Stimulated activated naive CD4-positive, alpha-beta T cell treated with Interleukin-2 at 50 U/mL for 16 hours (primary cell): ENCODE measurements at places on chromosomes 13 and 19.
A peak's percentile ranks its signal among the peaks of the same experiment; 100 is the strongest.

DNA sequence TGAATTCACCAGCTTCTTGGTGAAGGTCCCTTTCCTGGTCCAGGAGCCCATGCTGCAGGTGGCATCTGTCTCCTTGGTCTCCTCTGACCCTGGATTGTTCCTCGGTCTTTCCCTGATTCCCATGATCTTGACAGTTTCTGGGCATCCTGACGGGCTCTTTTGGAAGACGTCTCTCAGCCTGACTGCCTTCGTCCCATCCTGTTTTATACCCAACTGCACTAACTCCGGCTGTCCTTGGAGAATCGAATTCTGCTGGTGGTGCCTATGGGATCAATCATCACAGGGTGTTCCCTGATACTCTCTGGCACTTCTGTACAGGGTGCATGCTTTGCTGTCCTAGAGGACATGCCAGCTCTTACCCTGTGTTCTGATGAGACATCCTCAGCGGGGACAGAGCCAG, 19.1 kb downstream of the CERS1 start:
- DNase-seq, result no peak

- peak; percentile 98 for DNase-seq
Observed at GRCh38 chr19:50804420-50805272, 14.4 kb downstream of the ACP4 start.

GRCh38 chr13:26602783-26603182, 45.3 kb downstream of the WASF3 start:
- no peak for DNase-seq

DNA sequence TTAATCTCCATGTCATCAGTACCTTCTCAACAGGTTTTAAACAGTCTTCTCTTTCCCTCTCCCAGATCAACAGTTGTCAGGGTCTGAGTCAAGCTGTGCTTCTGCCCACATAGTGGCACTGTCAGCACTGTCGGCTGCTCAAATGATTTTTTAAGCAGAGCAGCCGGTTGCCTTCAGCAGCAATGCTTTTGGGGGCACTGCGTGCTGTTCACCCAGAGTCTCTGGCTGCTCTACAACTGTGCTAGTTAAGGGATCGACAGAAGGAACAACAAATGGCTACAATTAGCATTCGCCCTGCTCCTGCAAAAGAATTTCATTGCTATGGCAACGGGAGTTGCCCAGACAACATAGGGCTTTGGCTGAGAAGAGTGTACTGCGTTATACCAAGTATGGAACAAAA, 412.9 kb downstream of the DIAPH3 start:
- DNase-seq, result no peak

DNA sequence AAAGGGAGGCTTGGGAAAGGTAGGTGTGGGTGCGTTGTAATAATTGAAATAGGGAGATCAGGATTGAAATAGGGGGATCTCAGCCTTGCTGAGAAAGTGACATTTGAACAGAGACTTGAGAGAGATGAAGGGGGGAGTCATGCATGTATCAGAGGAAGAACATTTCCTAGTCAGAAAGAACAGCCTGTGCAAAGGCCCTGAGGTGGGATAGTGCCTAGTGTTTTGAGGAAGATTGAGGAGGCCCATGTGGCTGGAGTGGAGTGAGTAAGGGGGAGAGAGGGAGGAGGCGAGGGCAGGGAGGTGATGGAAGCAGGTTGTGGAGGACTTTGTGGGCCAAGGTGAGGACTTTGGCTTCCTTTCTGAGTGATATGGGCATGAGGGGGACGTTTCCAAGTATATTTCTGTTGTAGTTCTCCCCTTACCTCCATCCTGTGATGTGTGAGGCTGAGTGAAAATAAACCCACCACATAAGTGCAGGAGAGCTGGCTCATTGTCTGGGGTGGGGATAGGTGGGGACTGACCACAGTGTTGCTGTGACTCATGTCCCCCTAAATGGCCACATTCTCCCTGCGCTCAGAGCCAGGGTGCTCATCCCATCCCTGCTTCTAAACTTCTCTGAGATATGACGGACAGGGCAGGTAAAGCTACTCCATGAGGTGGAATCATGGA, 17.8 kb downstream of the ACTL9 start:
- no peak for DNase-seq

DNA sequence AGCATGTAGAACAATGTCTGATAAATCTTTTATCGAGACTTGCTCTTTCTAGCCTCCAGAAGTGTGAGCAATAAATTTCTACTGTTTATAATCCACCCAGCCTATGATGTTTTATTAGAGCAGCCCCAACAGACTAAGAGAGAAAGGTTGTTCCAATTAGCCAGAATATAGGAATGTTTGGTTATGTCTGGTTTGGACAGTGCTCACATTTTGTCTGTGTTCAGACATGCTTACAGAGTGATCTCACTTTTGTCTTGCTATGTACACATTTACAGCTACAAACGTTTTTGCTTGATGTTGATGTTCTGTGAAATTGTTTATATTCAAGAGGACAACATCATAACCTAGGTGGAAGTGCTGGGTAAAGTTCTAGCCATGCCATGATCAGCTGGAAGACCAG, 18.0 kb upstream of the EVI5L start:
- no peak for DNase-seq

DNA sequence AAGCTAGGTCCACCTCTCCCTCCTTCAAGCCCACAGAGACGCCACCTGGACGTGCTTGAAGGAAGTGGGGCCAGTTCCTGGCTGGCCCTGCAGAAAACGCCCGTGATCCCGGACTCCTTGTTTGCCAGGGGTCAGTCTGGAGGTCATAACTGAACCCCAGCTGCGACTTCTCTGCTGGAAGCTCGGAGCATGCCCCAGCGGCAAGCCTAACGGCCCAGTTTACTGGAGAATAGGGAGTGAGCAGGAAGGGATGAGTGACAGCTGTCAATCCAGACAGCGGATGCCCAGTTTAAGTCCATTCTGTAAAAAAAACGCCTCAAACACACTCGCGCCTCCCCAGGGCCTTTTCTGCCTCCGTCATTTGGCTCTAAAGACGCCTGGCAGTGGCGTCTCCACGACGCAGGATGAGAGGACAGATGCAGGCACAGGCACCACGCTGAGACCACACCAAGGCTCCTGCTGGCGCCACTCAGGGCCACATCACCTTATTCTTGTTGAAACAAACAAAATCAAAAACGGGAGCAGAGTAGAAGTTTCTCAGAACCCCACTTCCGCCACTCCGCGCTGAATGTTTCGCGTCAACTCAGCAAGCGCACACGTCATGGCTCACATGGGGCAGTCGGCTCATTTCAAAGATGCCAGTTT, 57.6 kb downstream of the RASA3 start:
- no peak for DNase-seq

DNA sequence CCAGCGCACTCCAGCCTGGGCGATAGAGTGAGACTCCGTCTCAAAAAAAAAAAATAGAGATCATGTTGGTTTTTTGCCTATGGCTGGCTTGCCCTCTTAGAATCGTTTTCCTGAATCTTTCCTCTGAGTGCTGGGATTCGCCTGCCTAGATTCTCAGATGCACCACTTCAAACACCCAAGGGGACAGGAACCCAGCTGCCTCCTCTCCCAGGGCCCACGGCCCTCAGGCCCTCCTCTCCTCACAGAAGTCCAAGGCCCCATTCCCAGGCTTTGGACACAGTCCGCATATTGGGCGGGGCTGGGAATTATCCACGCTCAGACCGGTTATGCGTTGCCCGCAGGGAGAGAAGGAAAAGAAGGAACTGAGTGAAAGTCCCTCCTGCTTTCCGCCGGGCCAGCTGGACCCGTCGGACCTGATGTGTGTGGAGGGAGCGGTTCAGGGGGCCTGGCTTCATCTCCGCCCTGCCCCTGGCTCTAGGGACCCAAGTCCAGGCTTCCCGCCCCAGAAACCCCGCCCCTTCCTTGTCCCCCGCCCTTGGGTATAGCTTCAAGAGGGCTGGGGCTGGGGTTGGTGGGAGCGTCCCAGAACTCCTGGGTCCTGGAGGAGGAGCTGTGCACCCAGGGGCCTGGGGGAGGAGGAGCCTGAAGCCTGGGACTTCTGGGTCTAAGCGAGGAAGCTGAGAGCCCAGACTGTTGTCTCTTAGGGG, 5.8 kb downstream of the PPFIA3 start:
- no peak for DNase-seq

DNA sequence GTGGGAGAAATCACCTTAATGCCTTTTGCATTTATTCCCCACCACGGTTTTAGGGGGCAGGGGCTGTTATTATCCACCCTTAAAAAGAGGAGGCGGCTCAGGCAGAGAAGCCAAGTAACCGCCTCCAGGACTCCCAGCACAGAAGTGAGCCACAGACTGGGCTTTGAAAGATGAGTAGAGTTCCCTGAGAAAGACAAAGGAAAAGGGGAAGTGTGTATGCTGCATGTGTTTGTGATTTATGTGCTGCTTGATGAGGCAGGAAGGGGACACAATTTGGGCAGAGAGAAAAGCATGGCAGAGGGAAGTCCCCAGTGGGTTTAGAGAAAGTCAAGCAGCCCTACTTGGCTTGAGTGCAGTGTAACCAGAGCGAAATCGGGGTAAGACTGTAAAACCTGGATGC, 85.0 kb downstream of the DOCK9 start:
- DNase-seq, result no peak

GRCh38 chr13:51874651-51875050, 12.9 kb downstream of the CCDC70 start:
- DNase-seq, result no peak

DNA sequence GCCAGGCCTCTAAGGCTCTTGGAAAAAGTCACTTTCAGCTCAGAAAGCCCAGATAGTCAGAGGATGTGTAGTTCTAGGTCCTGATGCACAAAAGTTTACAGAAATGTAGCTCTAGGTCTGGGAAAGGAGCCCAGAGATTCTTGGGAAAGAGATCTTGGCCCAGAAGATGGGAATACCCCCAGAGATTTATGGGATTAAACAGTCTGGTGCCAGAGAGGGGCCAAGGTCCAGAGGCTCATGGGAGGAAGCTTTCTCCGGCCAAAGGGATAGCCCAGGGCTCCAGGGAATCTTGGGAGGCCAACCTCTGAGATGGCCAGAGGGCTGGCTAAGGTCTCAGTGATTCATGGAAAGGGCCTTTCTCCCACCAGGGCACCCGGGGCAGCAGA, 15.2 kb downstream of the BCAT2 start:
- no peak for DNase-seq

DNA sequence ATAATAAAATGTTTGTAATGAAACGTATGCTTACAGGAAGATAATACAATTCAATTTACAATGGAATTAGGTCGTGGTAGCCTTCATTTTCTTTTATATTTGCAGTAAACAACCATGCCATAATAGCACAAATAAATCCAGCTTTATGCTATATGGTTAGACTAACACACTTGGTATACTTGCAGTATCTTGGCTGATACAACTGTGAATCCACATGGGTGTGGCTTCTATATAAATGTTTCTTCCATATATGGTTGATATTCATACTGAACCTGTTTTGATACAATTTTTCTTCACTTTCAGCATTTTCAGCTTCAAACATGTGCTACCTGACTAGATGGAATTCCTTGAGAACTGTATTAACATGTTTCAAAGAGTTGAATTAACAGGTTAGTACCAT, 20.4 kb upstream of the SPRY2 start:
- no peak for DNase-seq

GRCh38 chr19:55617426-55617825, 6.9 kb downstream of the ZNF784 start:
- no peak for DNase-seq

DNA sequence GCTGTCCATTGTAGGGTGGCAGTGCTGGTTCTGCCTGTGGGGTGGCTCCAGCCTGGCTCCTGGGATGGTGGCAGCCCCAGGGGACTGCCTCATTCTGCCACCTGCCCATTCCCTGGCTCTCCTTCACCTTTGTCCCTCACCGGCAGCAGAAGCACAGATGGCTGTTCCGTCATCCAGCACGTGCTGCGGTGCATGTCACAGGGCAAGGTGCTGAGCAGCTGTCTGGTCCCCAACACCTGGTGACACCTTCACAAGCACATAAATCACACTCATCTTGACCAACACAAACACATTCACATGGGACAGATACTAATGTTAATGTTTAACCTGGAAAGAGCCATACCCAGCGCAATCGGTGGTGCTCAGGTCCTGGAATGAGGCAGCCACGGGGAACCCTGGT, 126.8 kb downstream of the UQCRFS1 start:
- no peak for DNase-seq

- DNase-seq, result no peak
Observed at GRCh38 chr13:23231241-23231640, 50.5 kb downstream of the SGCG start.

DNA sequence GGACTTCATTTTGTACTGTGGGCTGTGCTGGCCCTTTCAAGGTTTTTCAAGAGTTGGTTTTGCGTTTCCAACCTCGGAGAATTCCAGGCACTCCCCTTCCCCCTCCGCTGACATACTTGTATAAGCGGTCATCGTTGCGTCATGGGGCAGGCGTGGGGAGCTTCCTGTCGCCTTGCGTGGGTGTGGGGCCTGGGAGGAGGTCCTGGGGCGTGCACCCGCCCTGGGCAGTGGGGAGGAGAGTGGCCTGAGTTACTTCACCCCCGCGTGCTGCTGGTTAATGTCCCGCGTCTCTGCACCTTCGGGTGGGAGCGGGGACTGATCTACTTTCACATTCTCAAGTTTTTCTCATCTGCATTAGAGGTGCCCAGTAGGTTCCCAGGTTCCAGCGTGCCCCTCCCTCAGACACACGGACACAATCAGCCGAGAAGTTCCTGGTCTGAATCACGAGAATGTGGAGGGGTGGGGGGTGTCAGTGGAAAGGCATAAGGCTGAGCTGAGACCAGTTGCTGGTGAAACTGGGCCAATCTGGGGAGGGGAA, 4.1 kb downstream of the IER2 start:
- DNase-seq, result peak; percentile 60

DNA sequence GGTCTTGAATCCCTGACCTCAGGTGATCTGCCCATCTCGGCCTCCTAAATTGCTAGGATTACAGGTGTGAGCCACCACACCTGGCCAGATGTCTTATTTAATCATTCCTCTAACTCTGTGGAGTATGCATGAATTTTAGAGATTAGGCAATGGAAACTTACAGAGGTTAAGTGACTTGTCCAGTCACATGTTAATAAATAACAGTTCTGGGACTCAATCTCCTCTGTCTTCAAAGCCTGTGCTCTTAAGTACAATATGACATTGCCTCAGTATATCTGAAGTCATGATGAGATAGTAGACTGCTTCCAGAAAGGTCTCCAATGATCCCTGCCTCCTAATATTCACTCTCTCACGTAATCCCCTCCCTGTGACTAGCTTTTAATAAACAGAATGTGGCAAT, 72.9 kb upstream of the TDRD3 start:
- DNase-seq, result no peak

GRCh38 chr13:48210178-48210577, 22.8 kb upstream of the ITM2B start:
- DNase-seq, result no peak

GRCh38 chr19:19630062-19630414, 2.0 kb upstream of the LPAR2 start:
- no peak for DNase-seq

- DNase-seq, result no peak
Observed at GRCh38 chr13:27354379-27354778, 70.0 kb upstream of the GTF3A start.

DNA sequence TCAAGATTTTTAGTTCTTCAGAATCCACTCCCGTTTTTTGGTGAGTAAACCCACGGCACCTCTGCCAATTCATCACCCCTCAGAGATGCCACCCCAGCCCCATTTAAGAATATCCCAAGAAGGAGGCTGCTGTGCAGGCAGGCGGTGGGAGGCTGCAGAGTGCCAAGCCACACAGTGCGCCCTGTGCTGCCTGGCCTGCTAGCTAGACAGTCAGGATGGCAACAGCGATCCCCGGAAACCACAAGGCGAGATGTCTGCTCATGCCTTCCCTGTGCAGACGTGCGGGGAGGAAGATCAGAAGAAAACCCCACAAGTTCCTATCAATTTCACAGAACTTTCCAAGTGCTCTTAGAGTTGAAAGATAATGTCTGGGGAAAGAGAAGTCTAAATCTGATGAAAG, 64.8 kb upstream of the GPR183 start:
- peak; percentile 27 for DNase-seq

- DNase-seq, result no peak
Observed at GRCh38 chr13:27339299-27339698, 68.7 kb downstream of the RASL11A start.
